AG10803 (cell line): ENCODE measurements at places on chromosomes 11 and 22.

GRCh38 chr22:40739721-40740120 lies 60.4 kb downstream of the MCHR1 start:
- DNase-seq = no peak

GRCh38 chr11:119258180-119258579 lies 52.0 kb downstream of the CBL start:
- DNase-seq = no peak

DNA sequence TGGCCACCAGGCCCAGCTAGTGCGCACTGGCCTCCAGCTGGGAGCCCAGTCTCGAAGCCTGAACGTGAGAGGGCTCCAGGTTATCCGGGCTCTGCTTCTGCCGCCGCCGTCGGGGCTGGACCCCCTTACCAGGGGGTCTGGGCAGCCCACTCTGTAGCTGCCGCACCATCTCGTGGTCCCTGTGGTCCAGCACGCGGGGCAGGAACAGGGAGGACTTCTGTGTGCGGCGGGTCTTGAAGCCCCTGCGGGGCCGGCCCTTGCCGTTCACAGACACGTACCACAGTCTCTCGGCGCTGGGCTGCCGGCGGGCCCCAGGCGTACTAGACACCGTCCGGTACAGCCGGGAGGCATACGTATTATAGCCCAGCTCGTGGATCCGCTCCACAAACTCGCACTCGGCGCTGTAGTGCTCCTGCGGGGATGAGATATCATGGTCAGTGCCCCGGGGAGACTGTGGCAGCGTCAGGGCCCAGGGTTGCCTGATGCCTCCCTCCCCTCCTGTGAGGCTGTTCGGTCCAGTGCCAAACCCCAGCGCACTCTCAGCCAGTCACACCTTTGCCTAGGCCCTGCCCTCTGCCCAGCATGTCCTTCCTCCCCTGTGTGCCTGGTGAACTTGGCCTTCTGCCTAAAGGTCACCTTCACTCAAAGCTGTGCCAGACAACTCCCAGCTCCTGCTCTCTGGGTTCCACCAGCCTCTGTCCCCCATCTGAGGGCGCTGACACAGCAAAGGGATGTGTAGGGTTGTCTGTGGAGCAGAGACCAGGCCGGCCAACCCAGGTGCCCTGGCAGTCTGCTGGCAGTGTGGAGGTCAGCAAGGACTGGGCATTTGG lies 8.7 kb downstream of the FGF3 start:
- DNase-seq = no peak

GRCh38 chr11:110613197-110613918 lies 98.9 kb downstream of the ARHGAP20 start:
- peak; percentile 24 for DNase-seq

DNA sequence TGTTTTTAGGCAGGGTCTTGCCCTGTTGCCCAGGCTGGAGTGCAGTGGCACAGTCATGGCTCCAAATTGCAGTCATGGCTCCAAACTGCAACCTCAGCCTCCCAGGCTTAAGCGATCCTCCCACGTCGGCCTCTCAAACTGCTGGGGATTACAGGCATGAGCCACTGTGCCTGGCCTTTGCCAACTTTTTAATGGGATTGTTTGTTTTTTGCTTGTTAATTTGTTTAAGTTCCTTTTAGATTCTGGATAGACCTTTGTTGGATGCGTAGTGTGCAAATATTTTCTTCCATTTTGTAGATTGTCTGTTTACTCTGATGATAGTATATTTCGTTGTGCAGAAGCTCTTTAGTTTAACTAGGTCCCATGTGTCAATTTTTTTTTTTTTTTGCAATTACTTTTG lies 10.0 kb upstream of the SCGB1D1 start:
- no peak for DNase-seq

DNA sequence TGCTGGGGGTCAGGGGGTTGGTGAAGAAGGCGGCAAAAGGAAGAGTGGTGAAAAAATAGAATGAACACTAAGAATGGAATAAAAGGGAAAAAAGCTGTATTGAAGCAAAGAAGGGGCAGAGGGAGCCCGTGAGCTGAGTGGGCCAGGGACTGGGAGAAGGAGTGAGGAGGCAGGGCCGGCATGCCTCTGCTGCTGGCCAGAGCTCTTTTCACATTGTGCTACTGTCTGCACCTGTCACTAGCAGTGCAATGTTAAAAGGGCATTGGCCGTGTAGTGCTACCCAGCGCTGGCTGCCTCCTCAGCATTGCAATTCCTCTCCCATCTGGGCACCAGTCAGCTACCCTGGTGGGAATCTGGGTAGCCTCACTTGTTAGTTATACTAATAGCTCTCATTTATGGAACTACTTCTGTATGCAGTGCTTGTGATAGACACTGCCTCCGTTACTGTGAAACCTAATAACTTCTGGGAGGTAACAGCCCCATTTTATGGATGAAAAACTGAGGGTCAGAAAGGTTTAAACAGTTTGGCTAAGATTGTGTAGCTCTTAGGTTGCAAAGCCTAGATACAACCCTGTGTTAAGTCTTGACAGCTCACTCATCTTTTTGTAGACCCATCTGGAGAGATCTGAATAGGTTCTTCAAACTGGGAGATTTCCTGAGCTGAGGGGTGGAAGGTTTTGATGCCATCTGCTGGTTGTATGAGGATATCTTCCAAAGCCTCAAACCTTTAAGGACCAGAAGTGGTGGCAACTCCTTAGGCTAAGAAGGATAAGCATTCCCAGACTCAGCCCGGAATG lies 8.5 kb downstream of the YPEL4 start:
- peak; percentile 73 for DNase-seq

GRCh38 chr11:83437939-83438338 lies 151.8 kb upstream of the CCDC90B start:
- no peak for DNase-seq

DNA sequence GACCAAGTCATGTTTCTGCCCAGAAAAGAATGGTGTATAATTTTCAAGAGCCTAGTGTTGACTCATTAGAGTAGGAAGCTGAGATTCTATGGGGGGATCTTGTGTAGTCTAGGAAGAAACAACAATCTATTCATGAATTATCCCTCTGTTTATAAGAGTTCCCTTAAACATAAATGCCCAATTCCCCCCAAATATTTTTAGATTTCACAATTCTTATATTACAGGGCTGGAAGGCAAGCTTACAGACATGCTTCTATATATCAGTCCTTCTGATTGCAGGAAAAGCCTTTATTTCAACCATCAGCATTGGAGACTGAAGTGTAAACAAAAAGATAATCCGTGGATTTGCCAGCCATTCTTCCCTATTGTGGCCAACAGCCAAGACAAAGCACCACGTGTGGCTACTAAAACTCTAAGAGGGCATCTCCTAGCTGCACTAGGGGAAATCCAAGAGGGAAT lies 71.4 kb downstream of the NAT10 start:
- DNase-seq = no peak

DNA sequence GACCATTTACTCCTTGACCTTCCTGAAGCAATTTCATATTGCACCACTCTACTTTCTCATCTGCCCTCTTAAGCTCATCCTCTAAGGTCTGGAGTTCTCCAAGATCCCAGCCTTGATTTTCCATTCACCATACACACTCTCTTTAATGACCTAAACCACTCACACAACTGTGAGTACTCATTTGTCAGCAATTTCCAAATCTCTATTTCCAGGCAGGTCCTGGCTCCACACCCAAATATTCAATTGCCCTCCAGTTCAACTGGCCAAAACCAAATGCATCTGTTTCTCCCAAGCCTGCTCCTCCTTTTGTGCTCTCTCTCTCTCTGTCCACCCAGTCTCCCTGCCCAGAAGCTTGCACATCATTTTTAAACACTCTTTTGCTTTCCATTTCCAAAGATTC lies 39.6 kb downstream of the NEU3 start:
- peak; percentile 67 for DNase-seq

GRCh38 chr11:36417154-36417553 lies 92.9 kb downstream of the TRAF6 start:
- no peak for DNase-seq

DNA sequence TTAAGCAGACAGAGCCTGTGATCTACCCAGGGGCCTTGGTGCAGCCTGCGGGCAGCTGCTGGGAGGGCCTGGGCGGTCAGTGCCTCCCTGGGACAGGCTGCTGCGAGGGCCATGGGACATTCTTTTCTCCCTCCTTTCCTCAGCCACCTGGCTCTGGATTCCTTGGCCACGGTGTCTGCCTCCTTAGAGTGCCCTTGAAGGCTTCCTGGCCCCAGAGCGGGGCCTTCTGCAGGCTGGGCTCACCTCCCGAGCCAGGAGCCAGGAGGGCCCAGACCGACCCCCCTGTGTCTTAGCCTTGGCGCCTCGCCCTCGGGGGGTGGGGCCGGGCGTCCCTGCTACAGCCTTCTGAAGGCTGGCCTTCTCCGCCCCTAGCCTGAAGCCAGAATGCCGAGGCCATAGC lies 231.2 kb downstream of the TBC1D22A start:
- DNase-seq = no peak

- DNase-seq = no peak
Observed at GRCh38 chr11:86938203-86938899, 16.8 kb downstream of the FZD4 start.

DNA sequence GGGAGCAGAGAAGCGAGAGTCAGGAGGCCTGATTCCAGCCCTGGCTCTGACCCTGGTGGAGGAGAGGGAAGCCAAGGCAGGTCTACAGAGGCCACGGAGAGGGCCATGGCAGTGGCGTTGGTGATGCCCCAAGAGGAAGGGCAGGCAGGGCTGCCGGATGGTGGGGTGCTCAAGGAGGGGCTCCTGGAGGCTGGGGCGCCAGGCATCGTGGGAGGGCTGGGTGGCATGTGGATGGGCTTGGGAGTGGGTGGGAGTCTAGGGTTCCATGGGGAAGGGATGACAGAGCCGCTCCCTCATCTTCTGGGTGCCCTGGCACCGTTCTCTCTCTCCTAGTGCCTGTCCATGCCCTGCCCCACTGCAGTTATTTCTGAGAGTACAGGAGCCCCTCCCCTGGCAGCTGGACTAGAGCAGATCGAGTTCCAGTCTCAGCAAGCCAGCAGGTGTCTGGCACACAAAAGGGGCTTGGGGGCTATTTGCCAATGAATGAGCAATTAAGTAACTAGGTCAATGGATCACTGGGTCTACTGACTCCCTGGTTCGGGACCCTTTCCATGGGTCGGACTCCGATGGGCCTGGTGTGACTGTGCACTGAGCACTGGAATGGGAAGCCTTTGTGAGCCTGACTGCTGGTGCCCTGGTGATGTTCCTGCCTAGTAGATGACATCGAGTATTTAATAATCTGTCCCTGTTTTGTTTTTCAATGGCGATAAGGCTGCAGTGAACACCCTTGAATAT lies 570.0 kb downstream of the TBC1D22A start:
- DNase-seq = no peak

GRCh38 chr22:22558972-22559603 lies at the start of gene PRAME:
PRAME (minus strand) TSS chr22:22559265; CDS start chr22:22556832, 2,433 bp downstream.
- DNase-seq = peak; percentile 12

DNA sequence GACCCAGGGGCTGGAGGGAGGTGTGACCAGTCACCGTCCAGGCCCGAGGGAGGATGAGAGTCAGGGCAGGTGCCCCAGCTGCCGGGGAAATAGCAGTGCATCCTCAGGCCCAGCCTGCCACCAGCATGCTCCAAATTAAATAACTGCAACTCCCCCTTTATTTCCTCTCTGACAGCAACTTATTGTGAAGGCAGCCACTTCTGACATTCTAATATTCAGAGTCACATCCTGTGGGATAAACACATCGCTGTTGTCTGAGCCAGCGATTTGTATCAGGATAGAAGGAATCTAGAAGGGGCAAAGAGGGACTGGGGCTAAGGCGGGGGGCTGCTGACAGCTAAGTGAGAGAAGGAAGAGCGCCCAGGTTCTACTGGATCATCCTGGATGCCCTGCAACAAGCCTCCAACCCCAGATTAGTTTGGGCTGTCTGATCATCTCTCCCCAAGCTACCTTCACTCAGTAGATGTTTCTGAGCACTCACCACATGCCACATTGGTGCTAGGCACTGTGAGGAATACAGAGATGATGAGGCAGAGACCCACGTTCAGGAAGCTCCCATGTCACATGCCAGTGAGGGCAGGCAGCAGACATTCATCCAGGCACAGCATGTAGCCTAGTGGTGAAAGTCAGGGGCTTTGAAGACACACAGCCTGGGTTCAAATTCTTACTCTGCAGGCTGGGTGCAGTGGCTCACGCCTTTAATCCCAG lies 214.1 kb downstream of the BUD13 start:
- peak; percentile 68 for DNase-seq

DNA sequence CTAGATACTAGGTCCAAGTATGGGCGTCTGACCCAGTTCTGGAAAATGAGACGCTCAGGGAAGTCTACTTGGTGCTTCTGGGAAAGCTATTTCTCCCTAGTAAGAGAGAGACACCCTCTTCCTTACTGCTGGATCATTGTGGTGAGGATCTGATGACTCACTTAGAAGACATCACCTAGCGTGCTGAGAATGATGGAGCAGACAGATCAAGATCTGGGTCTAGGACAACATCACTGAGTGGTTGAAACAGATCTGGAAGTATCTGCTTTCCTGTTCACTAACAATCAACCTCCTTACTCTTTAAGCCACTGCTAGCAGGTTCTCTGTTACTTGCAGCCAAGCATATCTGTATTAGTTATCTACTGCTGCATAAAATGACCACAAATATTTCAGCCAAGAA lies 38.3 kb upstream of the HMGXB4 start:
- peak; percentile 68 for DNase-seq

DNA sequence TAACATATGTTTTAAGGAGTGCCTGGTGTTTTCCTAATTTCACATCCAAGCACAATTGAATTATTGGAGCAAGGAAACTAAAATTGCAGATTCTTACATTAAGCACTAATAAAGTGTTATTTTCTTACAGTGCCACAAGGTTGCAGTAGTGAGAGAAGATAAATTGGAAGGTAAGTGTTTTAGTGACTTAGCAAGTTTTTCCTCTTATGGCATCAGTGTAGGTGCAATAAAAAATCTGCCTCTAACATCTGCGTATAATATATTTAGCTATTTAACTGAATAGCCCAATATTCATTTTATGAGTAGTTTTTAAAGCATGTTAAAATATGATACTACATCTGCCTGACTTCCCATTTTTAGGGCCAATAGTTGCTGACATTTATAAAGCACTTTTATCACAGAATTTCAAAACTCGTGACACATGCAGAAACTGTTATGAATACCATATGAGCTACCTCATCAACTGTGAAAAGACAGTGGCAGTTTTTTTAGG lies 19.0 kb downstream of the POLD3 start:
- DNase-seq = peak; percentile 95

DNA sequence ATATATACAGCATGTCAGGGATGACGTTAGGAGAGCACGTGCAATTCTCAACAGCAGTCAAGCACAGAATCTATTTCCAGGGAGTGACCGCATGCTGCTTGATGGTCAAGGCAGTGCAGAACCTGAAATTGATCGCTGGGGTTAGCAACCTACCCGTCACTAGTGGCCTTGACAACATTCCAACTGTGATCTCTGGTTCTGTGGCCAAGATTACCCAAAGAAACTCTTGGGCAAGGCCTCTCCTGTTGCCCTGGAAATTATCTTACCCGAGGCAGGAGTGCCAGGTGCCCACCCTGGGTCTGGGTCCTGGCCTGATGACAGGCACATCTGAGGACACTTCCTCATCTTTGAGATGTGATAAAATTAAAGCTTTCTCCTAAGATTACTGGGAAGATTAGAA lies 2.2 kb downstream of the TM7SF2 start:
- DNase-seq = no peak
